ENCODE measurements at places on chromosomes 2 and 18.

DNA sequence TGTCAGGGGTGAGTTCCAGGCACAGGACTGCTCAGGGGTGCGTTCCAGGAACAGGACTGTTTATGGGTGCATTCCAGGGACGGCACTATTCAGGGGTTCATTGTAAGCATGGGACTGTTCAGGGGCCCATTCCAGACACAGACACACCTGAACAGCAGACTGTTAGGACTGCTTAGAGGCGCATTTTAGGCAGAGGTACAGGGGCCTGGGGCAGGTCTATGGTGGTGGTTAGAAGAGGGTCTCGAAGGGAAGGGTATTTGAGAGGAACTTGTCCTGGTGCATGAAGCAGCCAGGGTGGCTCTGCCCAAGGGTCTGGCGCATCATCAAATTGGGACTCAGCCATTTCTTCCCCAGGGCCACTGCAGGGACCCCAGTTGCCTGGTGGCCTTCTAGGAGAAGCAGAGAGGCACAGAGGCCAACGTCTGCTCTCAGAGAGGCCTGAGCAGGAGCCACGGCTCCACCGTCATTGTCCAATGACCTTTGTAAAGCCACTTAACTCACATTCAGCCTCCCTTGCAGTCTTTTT is 14.8 kb upstream of the MLPH start:
- DNase-seq: no peak

DNA sequence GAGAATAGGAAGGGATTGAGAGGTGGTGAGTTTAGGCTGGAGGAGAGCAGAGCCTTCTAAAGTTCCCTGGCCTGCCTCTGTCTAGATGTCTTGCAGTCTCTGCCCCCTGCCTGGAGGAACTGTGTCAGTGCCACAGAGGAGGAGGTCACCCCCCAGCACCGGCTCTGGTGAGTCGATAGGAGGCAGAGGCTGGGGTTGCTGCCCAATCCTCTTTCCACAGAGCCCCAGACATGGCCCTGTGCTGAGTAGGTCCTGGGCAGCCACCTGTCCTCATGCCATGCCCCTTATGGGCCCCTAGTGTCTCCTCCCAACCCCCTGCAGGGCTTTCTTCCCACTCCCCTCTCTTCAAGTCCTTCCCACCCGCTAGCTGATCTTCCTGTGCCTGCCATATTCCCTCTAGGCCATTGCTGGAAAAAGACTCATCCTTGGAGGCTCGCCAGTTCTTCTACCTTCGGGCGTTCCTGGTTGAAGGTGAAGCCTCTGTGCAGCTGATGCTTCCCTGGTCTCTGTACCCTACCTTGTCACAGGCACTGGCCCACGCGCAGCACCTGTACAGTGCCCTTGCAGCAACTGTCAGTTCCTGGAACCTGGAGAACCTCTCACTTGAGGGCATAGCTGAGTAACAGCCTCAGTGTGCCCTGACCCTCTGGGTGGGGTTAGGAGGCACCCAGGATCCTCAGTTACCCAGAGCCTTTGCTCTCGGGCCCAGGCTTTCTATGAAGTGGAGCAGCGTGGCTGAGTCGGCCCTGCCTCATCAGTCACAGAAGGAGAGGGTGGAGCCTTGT is 13.2 kb upstream of the SLC4A3 start:
- no peak for DNase-seq

DNA sequence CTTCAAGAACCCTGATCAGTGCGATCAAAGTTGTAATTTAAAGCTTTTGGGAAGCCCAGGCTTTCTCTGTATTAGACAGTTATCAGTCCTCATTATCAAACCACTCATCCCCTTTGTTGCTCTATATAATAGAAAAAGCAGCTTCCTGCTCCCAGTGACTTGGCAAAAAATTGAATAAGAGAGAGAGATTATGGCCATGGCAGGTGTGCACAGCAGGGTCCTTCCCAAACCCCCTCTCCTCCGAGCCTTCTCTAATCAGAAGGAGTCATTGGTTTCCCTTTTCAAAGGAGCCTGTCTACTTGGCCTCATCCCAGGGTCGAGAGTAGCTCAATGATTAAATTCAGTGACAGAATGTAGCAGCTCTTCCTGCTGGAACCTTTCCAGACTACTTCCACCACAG is 81.5 kb downstream of the SEMA4F start:
- DNase-seq: no peak

DNA sequence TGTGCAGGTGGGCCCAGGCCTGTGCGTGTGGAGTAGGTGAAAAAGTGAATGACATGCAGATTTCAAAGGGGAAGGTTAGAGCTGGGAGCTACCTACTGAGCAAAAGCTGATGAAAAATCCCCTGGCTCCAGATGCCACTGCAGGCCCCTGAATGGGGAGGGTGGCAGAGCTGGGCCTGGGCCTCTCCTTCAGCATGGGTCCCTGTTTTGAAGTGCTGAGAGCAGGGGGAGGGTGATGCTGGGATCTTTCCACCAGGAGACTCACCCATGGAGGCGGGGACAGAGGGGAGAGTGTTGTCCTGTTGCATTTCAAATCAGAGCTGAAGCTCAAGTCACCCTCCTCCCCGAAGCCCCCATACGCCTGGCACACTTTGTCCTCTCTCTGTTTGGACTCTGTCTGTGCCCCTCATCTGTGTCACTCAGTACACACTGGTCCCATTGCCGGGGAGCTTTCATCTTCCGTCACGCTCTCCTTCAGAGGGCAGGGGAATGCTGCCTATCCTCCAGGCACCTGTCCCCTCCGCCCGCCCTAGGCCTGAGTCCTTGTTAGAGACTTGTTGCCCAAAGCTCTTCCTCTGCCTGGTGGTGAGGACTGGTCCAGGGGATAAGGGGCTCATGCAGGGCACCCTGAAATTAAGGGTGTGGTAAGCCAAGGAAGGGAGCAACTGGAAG is 206.6 kb downstream of the HAUS1 start:
- DNase-seq: no peak

DNA sequence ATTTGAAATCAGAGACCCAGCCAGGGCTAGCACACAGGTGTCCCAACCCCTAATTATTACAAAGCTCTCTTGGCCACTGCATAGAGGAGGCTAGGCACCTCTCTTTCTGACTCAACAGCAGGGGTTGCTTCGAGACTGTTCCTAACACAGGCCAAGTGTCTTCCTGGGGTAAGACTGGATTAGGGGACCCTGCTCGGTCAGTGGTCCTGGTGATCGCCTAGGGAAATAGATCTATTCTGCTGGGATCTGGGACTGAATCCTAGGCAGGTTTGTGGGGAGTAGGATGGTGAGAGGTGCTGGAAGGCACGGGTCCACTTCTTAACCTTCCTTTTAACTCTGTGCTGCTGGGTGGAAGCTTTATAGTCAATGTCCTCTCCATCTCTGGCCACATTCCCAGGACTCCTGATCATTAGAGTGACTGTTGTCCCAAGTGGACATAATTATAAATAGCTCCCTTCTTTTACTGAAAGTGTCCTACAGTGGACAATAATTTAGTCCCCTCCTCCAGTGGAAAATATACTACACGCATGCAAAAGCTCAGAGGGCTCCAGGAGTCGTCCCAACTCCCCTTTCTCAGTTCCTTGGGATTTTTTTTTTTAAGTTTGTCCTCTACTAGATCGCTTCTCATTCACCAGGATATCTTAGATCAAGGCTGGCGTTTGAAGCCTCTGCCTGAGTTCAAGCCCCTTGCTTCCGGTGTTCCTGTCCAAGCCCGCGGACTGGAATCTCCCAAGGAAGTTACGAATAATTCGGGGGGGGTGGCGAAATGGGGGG is 1.3 kb upstream of the TRIB2 start:
- no peak for DNase-seq

DNA sequence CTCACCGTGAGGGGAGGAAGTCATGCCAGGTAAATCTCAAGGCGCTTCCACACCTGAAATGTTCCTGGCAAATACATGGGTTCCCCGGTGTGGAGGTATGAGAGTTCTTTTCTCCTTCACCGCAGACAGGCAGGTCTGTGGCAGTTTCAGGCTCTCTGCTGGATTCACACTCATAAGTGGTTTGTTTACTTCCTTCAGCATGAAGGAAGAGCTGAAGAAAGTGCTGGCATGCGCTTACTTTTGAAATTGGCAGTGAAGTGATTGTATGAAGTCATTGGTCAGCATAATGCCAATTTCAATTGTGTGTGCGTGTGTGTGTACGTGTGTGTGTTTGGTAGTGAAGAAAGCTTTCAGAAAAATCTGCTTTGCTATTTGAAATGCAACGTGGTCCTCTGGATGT is 43.4 kb downstream of the RNF144A start:
- DNase-seq: no peak

DNA sequence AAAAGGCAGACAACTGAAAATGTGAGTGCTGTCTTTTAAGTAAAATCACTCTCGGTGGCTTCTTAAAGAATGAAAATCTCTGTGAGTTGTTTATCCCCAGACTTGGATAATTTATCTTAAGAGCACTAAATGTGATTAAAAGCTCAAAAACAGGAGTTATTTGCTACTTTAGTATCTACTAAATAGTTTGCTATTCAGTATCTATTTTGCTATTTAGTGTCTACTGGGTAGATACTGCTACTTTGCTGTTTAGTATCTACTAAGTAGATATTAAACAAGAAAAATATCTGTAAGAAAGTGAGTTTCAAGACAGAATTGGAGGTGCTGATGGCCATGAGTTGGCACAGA is 1.4 kb upstream of the KCNG3 start:
- DNase-seq: no peak

DNA sequence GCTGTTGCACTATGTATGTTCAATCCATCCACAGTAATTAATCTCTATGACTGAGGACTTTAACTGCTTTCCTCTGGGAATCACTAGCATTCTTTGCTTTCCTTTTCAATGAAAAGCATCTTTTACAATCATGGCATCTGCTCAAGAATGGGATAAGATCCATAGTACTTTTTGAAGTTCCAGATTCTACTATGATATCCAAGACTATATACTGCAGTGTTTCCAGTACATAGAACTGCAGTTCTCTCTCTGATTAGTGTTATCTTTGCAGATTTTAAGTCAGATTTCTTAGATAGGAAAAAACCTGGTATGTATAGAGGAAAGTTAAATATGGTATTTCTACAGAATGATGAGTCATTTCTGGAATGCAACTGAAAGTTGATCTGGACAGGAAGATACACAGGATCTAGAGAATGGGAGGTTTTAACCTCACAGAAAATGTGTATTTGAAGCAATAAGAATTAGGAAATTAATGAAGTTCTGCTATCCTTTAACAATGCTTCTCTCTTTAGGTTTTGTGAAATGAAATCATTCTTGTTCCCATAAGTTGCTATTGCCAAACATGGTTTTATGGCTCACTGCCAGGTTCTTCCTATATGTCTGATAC is 670.7 kb downstream of the ERBB4 start:
- no peak for DNase-seq

GRCh38 chr18:8976606-8977005 is 125.9 kb upstream of the NDUFV2 start:
- no peak for DNase-seq

DNA sequence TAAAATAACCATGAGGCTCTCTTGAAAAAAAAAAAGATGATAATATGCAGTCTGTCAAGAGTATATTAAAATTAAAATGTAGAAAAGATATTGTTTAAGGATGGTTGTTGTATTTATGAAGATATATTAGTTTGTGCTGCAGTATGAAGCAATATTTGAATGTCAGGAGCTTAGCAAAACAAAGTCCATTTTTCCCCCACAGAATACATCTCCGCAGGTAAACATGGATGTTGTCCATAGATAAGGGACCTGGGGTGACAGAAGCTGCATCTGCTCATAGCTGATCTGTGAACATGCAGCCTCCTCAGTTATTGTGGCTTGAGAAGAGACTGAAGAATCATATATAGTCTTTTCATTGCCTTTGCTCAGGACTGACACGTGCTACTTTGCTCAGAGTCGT is 366.1 kb upstream of the MMADHC start:
- DNase-seq: no peak

GRCh38 chr18:79765491-79766245 is 32.1 kb upstream of the KCNG2 start:
- no peak for DNase-seq

DNA sequence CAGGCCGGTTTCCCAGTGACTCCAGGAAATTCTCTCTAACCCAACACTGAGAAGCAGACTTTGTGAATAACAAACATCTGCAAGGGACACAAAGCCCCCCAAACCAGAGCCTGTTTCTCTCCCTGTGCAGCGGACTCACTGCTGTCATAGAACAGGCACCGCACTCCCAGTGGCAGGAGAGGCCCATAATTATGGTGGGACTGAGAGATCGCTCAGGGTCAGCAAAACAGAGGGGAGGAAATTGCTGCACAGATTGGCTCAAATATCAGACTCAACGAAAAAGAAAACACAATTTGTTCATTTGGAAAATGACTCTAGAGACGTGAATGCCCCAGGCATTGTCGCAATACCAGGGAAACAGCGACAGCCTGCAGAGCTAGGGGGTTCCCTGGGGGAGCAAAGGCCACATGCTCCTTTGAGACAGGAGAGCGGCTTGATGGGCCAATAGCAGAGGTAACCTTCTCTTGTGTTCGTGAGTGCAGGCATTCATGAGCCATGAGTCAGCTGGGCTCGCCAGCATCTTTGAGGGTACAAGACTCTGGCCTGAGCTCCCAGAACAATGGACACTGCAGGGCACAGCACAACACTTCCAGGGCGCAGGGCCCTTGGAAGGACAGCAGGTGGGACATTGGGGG is 143.3 kb upstream of the KLHL29 start:
- no peak for DNase-seq

- DNase-seq: no peak
Measured at GRCh38 chr2:145524836-145525235, 1004.9 kb upstream of the ZEB2 start.
